ENCODE measurements at places on chromosomes 2 and 18.

GRCh38 chr2:134181219-134181618 lies 72.7 kb upstream of the MGAT5 start:
- no peak for DNase-seq

DNA sequence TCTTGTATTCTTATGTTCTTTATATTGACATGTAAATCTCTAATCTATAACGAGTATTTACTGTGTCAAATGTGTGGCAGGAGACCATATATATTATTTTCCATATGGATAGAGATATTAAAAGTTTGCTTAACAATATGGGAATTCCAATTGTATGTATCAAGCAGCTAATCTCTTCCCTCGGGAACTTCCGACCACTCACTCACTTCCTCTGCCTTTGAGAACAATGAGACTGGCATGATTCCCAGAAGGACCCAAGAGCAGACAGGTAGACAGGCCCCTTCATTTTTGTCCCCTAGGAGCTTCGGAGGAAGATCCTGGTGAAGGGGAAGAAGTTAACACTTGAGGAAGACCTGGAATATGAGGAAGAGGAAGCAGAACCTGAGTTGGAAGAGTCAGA lies 24.1 kb downstream of the PLCD4 start:
- DNase-seq, result no peak

DNA sequence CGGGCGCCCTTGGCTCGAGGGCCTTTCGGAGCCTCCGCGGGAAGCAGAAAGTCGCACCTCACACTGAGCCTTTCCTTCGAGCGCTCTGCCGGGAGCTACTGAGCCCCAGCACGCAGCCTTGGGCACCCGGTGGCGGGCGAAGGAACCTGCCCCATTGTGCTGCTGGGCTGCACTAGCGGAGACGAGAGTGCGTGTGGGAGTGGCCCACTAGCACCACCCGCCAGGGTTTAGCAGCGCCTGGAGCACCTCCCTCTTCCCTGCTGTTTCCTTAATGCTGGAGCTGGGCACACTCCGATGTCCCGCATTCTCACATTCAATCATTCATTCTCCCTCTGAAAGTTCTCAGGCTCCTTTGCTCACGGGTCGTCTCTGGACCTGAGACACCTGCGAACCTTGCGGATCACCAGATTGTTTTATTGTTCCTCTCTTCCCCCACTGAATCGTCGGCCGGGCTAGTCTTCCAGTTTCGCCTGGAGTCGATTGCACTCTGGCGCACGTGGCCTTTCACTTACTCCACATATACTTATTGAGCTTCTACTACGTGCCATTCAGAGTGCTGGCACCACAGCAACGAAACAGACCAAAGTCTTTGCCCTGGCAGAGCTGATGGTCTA lies 8.5 kb upstream of the PAX3 start:
- DNase-seq, result no peak

- no peak for DNase-seq
These were observed 254.8 kb upstream of the COPS8 start for GRCh38 chr2:236830926-236831325.

DNA sequence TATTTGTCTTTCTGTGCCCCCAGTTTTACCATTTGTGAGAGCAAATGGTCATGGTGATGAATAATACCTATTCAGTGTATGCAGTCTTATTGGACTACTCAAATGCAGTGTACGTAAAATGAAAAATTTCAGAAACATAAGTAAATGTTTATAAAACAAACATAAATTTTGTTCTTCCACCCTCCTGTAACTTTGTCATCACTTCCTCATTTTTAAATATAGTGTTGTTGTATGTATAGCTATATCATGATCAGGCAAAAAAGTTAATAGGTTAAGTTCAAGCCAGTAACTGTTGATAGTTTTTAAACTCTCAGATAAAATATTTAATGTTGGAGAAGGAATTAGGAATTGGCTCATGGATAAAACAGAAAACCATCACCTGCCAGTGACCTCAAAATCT lies 93.2 kb downstream of the KLF7 start:
- DNase-seq, result no peak

DNA sequence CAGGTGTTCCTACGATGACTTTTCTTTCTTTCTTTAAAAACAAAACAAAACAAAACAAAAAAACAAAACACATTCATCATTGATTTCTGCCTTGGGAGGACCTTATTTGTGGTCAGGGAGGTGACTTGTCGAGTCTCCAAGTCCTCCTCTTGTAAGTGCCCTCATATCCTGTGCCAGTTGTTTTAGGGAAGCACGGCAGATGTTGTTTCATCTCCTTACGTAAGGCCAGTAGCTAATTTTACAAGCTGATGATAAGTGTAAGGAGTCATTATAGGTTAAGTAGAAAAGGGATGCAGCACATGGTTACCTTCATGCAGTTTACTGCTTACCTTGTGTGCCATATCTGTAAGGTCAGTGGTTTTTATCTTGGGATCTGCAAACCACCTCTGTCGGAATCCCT lies 52.2 kb downstream of the MRPS9 start:
- no peak for DNase-seq

DNA sequence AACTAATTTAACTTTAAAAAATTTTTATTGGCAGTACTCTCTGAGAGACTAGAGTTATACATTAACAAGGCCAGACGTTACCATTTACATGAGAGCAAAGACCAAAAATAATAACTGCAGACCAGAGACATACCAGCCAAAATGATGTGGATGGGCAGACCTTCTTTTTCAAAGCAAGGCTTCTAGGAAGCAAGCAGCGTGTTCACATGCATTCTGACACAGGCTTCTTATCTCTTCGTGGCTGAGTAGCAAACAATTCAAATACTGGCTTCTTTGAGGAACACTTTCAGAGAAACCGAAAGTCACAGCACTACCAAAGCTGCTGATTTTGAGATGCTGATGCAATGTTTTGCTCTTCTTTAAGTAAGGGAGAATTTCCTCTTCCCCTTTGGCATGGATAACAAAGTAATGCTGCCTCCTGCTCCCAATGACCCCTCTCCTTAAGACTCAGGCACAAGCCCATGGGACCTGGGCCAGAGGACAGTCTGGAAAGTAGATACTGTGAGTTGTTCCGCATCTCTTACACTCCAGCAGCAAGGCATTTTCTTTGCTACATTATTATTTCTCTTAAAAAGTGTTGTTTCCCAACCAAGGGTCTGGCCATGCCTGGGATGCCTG lies 181.9 kb downstream of the MREG start:
- DNase-seq, result no peak

- no peak for DNase-seq
These were observed 49.1 kb downstream of the ARHGAP28 start for GRCh38 chr18:6778459-6779247.

DNA sequence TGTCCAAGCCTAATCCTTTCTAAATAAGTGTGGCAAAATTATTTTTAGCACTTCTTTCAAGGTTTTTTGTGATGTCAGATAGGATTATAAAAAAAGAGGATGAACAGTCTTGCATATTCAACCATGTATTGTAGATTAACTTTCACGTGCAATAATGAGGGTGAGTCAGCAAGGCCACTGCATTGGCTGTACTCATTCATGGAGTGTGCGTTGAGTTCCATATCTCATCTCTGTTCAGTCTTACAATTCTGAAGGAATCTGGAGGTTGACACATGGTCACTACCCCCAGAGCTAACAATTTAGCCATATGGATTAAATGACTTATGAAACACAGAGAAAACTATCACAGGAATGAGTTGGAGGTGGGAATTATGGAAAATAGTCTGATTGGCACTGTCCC lies 810.5 kb downstream of the SLC4A3 start:
- no peak for DNase-seq

DNA sequence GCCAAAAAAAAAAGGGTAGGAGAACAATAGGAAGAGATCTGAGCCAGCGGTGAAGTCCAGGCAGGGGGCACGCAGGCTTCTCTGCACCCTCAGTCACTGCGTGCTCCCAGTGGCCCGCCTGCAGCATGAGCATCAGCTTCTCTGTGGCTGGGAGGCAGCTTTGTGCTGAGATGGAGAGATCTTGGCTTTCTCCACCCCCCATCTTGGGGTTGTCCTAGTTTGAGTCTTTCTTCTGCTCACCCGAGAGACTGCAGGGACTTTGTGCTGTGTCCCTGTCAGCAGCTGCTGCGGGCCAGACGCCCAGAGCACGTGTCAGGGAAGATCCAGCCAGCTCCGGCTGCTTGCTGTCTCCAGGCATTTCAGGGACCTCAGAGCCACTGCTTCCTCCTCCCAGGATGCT lies 20.3 kb downstream of the TRAPPC12 start:
- no peak for DNase-seq

GRCh38 chr2:160730296-160730995 lies 236.8 kb upstream of the RBMS1 start:
- no peak for DNase-seq

DNA sequence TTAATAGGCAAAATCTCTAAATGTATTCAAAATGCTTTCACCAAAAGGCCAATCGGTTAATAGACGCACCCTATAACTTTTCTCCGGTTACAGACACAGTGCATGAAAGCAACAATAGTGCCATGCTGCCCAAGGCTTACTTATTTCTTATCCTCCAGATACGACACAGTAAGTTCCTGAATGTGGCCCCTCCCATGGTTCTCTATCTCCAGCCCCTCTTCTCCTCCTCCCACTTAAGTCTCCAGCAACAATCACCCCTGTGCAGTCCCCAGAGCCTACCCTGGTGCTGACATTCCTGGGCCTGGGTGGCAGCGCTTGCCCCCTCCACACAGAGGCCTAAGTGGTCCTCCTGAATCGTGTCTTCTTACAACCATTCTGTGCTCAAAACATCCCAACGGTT lies 3.6 kb downstream of the KIDINS220 start:
- no peak for DNase-seq

- no peak for DNase-seq
These were observed 6.9 kb upstream of the EHBP1 start for GRCh38 chr2:62698653-62699052.

DNA sequence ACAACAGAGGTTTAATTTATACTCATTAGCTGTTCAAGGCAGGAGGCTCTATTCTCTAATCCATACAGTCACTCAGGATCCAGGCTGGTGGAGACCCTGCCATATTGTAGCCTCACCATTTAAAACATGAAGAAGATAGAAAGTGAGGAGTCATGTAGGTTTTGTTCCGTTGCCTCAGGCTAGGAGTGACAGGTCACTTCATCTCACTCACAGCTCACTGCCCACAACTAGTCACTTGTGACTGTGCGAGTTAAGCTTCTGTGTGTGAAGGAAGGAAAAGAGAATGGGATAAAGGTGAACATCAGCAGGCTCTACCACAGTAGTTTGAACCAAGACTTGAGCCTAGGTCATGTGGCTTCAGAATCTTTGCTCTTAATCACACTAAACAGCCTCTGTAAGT lies 9.0 kb upstream of the IGFBP2 start:
- no peak for DNase-seq

DNA sequence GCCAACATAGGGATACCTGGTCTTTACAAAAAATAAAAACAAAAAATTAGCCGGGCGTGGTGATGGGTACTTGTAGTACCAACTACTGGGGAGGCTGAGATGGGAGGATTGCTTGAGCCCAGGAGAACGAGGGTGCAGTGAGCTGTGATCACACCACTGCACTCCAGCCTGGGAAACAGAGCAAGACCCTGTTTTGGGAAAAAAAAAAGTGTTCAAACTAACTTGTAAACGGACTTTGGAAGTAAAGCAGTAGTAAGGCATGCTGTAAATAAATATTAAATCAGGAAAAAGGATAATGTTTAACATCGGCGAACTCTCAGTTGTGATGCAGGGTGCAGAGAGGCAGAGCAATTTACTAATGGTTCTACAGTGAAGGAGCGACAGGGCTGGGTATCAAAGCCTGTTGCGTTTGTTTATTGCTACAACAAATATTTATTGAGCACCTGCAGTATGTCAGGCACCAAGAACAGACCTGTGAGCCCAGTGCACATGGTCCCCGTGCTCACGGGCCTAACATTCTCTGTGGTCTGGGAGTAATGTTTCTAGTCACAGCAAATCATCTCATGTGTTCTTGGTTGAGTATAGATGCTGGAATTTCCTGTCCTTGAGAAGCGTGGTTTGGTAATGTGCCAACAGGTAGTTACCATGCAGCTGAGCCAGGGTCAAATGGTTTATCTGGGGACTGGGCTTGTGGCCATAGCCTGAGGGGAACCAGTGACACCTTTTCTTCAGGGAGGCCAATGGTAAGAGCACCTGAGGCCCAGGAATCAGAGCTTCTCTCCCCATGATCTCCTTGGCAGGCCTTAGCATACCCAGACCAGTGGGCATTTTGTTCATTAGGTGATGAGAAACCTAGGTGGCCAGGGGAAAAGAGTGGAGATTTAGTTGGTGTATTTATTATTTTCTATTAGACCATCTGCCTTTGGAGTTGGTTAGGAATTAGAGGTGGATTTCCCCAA lies 27.9 kb upstream of the GREB1 start:
- no peak for DNase-seq

GRCh38 chr2:109162999-109163398 lies 34.0 kb downstream of the SH3RF3 start:
- DNase-seq, result no peak

DNA sequence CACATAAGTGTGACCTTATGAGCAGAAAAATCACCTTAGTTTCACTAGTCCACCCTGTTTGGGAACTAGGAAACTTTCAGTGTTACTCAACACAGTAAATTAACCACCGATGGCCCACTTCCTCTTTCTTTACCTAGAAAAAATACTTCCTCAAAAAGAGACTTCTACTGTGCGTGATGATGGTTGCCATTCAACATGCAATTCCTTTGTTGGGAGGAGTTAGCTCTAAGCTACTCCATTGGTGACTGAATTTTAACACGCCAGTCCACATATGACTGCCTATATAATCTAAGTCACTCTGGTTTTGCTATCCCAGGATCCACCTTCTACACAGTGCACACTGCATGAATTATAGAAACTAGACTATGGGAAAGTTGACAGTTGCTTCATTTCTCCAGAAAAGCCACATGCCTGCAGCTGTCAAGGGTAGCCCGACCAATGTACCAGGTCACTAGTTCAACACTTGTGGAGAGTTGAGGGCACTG lies 47.8 kb upstream of the REG3G start:
- no peak for DNase-seq

GRCh38 chr2:9288681-9289338 lies 82.2 kb downstream of the ASAP2 start:
- DNase-seq, result no peak

- DNase-seq, result no peak
These were observed 186.4 kb upstream of the ZC3H15 start for GRCh38 chr2:186299610-186300009.

Data from HFF-Myc (cell line).